ENCODE measurements at places on chromosomes 6 and 20. TPM values are rescaled to one million over a fixed set of nuclear protein-coding genes. Genes with fewer than 3 reads are reported as not detected.

GRCh38 chr6:150967910-150968309, 102.4 kb downstream of the MTHFD1L start:
- DNase-seq: no peak

FNDC11 gene
- 0.13 TPM for total RNA-seq

CAGE1 gene
- not detected for total RNA-seq

DNA sequence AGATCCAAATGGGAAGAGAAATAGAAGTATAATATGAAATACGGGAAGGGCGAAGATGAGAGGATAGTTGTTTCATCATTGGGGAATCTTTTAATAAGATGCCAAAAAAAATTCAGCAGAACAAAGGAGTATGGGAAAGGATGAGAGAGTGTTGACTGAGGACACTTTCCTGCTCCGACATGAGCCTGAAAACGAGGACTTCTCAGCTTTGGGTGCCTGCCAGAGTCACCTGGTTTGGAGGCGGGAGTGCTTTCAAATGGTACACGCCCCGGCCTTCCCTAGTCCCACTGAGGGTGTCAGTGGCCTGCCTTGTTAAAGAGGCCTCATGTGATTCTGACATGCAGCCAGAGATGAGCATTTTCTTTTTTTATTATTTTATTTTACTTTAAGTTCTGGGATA, 250.9 kb downstream of the ANKRD60 start:
- DNase-seq: no peak

RSPO4 gene
- not detected for total RNA-seq

DNA sequence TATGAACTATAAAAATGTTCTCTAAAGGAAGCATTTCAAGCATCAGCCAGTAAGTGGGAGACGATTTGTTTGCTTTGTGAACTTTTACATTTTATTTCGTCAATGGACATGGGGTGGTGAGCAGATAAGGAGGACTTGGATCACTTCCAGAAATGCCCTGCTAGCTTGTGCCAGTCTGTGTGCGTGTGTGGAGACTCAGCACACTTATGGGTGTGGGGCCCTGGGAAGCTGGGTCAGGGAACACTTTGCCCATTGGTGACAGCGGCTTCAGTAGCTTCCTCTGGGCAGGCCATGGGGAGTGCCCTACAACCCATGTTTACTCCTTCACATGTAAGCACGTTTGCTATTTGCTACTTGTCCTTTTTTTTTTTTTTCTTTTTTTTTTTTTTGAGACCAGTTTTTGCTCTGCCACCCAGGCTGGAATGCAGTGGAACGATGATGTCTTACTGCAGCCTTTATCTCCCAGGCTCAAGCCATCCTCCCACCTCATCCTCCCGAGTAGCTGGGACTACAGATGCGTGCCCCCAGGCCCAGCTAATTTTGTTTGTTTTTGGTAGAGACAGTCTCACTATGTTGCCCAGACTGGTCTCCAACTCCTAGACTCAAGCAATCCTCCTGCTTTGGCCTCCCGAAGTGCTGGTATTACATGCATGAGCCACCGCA, 24.2 kb downstream of the PRDM1 start:
- DNase-seq: no peak

GRCh38 chr6:34671801-34672656, 24.5 kb downstream of the ILRUN start:
- no peak for DNase-seq

C6orf52 gene
- 1.1 TPM for total RNA-seq

DNA sequence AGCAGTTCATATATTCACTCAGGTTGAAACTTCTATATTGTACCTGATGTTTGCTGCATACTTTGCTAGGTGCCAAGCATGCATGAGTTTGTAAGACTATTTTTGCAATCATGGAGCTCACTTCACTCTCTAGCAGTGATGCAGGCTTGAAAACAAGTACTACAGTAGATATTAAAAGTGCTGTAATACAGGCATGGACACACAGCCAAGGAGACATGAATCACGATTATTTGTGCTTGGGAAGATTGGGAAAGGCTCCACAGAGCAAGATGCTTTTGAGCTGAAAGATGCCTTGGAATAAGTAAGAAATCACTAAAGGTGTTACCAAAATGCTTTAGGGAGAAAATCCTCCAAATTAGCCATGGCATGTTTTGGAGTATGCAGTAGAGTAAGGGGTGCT, 427.4 kb downstream of the UTRN start:
- no peak for DNase-seq

DNA sequence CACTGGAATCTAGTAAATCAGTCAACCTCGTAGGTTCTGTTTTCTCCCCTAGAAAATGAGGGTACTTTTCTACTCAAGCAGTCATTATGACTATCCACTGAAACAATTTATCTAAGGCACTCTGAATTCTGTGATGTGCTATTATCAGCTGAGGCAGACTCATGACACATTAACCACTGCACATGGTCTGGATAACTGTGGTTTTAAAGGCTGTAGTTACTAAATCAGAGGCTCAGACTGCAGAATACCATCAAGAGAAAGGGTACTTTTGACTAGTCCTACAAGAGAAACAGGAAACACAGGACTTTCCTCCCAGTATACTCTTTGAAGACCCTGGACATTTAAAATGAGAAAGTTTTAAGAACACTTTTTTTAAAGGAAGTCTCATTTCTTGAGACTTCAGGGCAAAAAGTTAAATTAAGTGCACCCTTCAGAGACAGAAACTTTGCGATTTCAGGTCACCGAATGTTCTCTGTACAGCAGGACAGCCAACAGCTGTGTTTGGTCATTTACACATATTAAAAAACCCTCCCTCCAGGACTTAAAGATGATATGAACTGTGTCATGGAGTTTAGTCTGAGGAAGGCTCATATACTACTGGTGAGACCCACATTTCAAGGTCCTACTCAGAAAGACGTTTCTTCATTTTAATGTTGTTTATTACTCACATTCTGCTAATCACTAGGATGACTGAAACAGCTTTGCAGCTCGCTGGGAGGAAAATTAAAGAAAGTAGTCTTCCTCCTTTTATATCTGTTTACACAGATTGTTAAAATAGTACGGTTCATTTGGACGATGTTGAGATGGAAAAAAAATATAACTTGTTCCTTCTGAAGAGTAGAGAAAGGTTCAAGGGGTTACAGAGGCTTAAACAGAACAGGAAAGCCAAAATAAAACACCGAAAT, 19.9 kb downstream of the ATXN1 start:
- DNase-seq: no peak

- DNase-seq: no peak
Measured at GRCh38 chr20:62301111-62301668, 1.6 kb upstream of the ADRM1 start.

FGD2 gene
- 32.6 TPM for total RNA-seq

DNA sequence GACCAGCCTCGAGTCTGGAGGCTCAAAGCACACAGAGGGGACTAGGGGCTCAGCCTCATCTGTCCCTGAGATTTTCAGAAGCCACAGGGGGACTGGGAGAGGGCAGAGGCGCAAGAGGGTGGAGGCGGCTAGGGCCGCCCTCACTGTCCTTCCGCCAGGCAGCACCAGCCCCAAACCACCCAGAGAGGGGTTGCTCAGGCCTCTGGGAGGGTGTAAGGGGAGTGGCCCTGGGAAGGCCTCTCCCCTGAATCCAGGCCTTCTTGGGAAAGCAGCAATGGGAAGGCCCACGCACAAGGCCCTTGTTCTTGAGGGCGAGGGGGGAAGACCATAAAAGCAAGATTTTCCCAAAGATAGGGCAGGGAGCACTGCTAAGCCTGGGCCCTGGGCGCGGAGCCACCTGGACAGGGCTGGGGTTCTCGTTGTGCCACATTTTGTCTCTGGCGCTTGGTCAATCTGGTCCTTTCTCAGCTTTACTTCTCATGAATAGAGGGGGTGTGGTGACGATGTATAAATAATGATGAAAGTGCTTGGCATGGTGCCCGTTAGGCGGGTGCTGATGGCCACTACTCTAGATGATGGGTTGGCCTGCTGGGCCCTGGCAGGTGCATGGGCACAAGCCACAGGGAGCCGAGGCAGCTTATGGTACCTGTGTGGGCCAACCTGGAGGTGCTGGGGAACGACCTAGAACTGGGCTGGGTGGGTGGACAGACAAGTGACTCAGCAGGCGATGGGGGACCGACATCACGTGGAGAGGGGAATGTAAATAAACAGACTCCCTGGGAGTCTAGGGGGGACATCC, 4.8 kb downstream of the SAMD10 start:
- no peak for DNase-seq

- DNase-seq: peak; percentile 86
Measured at GRCh38 chr20:17617868-17618672, 48.2 kb downstream of the DSTN start.

CLPSL2 gene
- not detected for total RNA-seq

DNA sequence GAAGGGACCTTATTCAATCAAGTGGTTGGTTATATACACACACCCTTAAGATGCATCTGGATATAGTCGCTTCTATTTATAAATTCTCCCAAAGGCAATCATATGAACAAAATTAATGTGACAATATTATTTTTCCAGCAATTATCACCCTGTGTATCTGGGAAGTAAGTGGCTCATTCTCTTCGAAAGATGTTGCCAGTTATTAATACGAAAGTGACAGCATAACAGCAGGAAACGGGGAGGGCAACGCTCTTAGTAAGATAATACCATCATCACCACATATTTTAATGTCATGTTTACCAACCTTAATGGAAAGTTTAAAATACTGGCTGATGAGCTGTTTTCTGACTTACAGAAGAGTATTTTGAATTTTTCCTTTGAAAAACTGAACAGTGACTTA, 697.2 kb upstream of the AGPAT4 start:
- no peak for DNase-seq

WFDC2 gene
- total RNA-seq: not detected
